Activated CD4-positive, alpha-beta T cell treated with anti-CD3 and anti-CD28 coated beads, Interleukin-2, amount 50 U/mL, for 48 hours (primary cell): ENCODE measurements at places on chromosomes 11 and 22.

DNA sequence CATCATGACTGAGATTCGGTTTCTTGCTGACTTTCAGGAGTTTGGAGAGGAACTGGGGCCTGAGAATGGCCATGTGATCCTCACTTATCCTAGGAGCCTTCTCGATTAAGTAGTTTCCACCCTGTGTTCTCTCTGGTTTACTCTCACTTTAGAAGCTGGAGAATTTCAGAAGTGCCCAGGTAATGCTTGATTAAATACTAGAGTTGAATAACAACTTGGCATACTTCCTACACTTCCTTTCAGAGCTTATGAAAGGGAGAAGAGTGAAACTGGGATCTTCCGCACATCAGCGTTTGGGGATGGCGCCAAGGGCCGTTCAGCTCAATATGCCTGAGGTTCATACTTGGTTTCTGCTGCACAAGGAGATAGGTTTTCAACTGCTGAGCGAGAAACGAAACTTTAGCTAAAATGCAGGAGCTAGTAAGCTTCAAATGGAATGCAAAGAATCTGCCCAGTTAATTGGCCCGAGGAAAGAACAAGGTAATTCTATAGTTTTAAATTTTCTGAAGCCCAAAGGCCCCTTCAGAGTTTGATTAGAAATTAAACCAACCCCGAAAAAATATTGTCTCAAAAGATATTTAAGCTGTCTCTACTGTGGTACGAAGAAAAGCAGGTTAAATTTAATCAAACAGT, 823 bp upstream of the MUC15 start:
- DNase-seq, result no peak

DNA sequence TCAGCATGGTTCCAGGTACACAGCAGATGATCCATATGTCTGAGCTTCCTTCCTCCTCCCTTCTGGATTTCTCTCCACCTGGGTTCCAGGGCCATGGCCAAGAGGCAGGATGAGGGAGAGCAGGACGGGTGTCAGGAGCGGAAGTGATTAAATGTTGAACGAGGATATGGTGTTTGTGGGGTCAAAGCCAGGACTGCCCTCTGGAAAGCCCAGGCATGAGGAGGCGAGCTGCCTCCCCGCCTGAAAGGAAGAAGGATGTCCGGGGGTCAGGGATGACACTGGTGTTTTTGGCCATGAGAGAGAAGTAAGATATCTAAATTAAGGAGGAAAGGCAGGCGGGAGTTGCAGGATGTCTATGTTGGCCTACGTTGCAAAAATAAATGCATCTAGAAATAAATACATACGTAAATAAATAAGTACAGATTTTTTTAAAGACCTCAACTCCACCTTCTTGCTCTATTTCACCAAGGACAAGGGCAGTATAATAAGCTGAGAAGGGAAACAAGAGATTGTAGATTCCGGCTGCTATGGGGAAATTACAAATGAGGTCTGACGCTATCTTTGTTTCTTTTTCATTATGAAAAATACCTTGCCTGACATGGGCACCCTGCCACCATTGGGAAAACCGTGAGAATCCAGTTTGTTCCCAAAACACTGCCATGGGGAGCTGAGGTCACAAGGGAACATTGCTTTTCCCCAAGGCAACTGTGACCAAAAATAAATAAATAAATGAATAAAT, 27.6 kb upstream of the LIPT2 start:
- DNase-seq, result no peak

GRCh38 chr11:12829131-12829530, 154.9 kb downstream of the TEAD1 start:
- DNase-seq, result no peak

- DNase-seq, result no peak
Observed at GRCh38 chr11:24391167-24391566, 105.7 kb upstream of the LUZP2 start.

- no peak for DNase-seq
Observed at GRCh38 chr22:23061471-23062280, 8.6 kb upstream of the GNAZ start.

DNA sequence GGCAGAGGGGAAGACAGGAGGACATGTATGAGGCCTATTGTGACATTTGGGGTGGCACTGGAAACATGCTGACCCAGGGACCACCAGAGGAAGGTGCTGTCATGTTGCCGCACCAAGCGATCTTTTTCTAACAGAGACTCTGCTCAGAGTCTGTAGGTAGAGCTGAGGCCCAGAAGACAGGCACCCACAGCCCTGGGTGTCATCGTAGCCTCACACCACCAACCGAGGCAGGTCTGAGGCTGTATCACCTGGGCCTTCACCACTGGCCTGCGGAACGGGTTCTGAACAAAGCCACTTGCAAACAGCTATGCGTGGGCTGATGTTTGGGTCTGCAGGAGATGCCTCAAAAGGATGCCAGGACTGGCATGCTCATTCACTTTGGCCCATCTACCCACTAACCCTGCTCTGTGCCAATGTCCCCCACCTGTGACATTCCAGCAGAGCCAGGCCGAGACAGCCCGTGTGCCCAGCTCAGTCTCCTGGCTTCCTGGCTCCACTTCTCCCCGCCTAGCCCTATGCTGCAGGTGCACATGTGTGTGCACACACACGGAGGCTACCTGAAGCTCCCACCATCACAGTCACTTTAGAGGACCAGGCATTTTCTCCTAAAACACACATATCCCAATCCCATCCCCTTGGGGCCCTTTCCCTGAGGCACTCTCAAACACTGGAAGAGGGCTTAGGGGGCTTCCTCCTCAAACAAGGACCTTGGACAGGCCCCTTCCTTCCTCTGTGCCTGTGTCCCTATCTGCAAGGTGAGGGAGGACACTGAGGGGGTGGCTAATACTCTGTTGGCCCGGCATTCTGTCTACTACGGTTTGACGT, 3.6 kb downstream of the TRIM29 start:
- DNase-seq, result no peak

DNA sequence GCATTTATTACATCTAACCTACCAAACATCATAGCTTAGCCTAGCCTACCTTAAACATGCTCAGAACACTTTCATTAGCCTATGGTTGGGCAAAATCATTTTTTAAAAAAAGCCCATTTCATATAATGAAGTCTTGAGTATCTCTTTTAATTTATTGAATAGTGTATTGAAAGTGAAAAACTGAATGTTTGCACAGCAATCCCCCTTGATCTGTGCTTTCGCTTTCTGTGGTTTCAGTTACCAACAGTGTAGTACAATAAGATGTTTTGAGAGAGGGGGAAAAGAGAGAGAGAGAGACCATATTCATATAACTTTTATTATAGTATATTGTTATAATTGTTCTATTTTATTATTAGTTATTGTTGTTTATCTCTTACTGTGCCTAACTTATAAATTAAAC, 8.4 kb upstream of the MAP6 start:
- no peak for DNase-seq

- no peak for DNase-seq
Observed at GRCh38 chr22:28874061-28874460, 9.3 kb upstream of the ZNRF3 start.

GRCh38 chr11:78788533-78788932, 213.9 kb upstream of the NARS2 start:
- no peak for DNase-seq

DNA sequence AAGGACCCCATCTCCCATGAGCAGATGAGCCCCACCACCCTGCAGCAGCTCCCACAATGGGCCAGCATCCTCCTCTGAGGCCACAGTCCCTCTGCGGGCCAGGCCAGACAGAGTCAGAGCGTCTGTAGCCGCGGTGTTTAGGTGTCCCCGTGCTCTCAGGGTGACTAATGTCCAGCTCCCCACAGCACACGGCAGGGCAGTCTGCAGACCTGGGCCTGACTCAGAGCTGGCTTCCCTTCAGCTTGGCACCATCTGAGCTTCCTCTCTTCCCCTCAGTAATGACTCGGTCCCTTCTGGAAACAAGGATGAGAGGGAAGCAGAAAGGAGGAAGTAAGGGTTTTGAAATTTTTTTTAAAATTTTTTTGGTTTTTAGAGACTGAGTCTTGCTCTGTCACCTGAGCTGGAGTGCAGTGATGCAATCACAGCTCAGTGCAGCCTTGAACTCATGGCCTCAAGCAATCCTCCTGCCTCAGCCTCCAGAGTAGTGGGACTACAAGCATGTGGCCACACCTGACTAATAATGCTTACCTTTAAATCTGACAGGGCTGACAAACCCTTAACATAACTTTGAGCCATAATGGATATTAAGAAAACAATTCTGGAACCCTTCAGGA, 28.5 kb downstream of the LRRC74B start:
- DNase-seq, result no peak

- no peak for DNase-seq
Observed at GRCh38 chr11:126350836-126351235, 4.7 kb upstream of the ST3GAL4 start.

- DNase-seq, result no peak
Observed at GRCh38 chr22:44895296-44896055, 114.3 kb downstream of the PHF21B start.

- DNase-seq, result no peak
Observed at GRCh38 chr11:123273616-123274015, 78.6 kb upstream of the CLMP start.

DNA sequence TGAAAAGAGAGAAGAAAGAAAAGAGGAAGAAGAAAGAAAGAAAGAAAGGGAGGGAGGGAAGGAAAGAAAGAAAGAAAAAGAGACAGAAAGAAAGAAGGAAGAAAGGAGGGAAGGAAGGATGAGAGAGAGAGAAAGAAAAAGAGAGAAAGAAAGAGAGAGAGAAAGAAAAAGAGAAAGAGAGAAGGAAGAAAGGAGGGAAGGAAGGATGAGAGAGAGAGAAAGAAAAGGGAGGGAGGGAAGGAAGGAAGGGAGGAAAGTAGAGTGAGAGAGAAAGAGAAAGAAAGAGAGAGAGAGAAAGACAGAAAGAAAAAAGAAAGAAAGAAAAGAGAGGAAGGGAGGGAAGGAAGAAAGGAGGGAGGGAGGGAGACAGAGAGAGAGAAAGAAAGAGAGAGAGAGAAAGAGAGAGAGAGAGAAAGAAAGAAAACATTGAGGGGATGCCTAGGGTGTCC, 11.5 kb upstream of the RAC2 start:
- DNase-seq, result no peak

GRCh38 chr11:125959931-125960330, 14.1 kb downstream of the VSIG10L2 start:
- DNase-seq, result no peak

DNA sequence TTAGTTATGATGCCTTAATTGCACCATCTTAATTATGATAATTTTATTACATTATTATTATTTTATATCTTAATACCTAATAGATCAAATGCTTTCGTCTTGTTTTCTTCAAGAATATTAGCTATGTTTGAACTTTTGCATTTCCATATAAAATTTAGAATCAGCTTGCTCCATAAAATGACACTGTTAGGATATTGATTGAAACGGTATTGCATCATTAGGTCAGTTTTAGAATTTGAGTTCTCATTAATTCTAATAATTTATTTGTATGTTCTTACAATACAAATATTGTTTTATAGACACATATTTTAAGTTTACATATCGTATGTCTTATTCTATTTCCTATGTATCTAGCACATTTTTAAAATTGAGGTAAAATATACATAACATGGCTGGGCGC, 6.7 kb downstream of the CFAP68 start:
- DNase-seq, result no peak

GRCh38 chr11:20544603-20545237, 54.7 kb upstream of the SLC6A5 start:
- no peak for DNase-seq

GRCh38 chr11:31262761-31263160, 106.8 kb downstream of the DCDC1 start:
- DNase-seq, result no peak

DNA sequence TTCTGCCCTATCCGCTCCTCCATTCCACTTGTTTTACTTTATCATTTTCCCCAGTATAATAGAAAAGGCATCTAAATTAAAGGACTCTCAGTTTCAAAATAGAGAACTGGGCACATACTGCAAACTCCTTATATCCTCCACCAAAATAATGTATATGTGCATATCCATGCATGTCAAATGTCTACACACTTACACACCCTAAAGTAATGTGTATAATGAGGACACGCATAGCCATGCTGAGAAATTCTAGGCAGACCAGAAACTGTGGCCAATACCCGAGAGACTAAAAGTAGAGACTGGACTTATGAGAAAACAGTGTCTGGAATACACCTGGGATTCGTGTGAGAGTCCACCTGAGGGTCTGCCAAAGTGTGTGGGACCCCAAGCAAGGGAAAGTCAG, 183.5 kb downstream of the CWF19L2 start:
- DNase-seq, result no peak

DNA sequence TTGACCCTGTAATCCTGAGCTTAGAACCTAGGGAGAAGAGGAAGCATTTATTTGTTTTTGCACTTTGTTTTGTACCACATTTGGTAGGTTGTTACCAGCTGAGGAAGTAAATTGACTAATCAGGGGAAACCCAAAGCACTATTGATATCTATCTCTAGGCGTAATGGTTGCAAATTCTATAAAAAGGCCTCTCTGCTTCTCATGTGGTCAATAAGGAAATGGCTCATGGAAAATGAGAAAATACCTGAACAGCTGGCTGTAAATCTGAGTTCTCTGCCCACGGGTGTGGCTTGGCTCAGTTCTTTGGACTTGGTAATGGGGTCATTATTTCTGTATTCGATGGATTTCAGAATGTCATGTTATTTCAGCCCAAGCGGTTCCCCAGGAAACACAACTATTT, 42.4 kb downstream of the BARX2 start:
- DNase-seq, result no peak

GRCh38 chr22:23893945-23894709, at the start of gene MIF:
MIF (plus strand) TSS chr22:23894383; CDS start chr22:23894475, 92 bp downstream.
- DNase-seq, result peak; percentile 97

GRCh38 chr11:116263019-116263418, 509.8 kb downstream of the BUD13 start:
- no peak for DNase-seq

DNA sequence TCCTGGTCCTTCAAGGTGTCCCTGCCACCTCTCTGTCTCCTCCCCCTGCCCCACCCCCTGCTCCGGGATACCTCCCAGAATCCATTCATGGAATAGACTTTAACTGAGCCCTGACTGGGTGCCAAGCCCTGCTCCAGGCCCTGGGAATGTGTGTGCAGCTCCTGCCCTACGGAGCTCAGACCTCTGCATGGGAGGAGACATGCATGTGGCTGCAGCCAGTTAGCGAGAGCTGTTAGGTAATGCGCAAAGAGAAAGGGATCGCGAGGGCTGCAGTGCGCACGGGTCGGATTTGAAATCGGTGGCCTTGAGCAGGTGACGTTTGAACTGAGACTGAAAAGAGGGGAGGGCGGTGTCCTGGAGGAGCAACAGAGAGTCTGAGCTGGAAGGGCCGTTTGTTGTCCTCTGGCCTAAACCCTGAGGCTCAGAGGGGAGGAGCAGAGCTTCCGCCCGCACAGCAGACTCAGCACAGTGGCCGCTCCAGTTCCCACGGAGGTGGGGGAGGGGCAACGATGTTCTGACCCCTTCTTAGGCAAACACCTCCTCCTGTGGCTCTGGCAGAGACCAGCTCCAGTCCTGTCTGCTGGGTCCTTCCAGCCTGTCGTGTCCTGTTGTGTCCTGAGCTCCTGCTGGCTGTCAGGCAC, 19.8 kb upstream of the LRRC10B start:
- DNase-seq, result no peak
